ENCODE measurements at places on chromosomes 6 and 20. TPM values are rescaled to one million over a fixed set of nuclear protein-coding genes. Genes with fewer than 3 reads are reported as not detected.
A peak's percentile ranks its signal among the peaks of the same experiment; 100 is the strongest.

LAMA4 gene
- total RNA-seq = 240 TPM

DNA sequence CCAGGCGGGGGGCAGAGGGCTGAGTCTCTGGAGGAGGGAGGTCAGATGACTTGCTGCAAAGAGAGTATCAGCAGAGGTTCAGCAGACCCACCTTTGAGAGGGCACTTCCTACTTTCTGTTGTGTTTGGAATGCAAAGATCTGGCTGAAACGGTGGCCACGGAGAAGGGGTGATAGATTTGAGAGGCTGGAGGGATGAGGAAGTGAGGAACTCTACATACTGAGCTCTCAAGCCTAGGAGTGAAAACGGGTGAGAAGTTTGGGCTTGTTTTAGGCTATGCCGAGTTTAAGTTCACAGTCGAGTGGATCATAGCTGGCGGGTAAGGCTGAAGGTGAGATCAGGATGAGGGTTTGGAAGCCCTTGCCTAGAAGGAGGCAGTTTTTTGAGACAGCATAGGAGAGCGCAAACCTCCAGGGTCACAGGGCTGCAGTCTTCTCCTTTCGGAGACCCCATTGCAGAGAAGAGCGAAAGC, 477 bp upstream of the ITPA start:
- no peak for ATAC-seq

DNA sequence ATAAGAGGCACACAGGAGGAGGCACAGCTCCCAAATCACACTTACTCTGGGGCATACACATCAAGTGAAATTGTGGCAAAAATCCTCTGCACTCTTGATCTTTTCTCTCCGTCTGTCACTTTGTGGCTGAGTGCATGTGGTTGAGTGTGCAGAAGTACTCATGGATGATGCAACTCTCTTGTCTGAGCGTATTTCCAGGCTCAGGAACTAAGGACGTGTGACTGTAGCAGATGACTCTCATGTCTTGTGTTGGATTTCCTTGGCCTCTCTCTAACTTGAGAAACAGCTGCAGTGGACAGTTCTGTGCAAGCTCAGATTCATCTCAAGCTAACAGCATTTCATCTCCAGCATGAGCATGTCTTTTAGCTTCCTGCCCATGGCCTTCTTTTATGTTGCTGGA, 245.4 kb upstream of the FLRT3 start:
- no peak for ATAC-seq

DNA sequence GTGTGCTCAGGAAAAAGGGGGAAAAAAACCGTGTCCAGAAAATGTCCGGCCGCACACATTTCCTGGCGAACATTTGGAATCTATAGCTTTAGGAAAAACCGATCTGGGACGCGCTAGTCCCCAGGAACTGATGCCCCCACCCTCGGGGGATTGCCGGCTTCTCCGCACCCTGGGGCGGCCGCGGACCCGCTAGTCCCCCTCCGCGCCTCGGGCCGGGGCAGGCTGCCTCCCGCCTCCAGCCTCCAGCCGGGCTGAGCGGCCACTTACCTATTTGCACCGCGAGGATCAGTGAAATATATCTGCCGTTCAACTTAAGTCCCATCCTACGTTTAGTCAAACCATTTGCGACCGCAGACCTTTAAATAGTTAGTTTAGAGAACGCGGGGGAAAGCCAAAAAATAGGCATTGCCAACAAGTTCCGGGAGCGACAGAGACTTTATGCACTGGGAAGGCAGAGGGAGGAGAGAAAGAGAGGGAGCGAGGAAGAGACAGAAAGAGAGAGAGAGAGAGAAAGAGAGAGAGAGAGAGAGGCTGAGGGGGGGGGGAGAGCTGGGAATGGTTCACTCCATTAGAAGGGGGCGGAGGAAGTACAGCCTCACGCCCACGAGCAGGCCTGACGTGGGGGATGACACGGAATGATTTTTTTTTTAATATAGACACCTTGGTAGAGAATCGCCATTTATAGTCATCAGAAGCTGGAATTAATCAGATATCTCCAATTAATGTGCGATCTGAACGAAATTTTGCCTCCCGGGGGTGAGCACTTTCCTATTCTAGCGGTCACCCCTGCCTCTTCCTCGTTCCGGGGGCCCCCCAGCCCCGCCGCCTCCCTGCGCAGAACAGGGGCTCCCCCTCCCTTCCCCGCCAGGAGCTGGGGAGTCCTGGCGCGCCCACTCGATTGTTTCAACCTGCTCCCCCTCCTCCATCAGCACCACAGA, at the start of gene NRN1:
TSS of gene NRN1 (minus strand) at position 498 of the 938 bp plus-strand sequence. CDS start at position 322, 176 bp downstream.
- ATAC-seq = no peak

GRCh38 chr6:80251321-80251720, 144.8 kb downstream of the BCKDHB start:
- no peak for ATAC-seq

- peak; percentile 75 for ATAC-seq
Measured at GRCh38 chr6:73732845-73733675, 37.1 kb downstream of the CD109 start.

DNA sequence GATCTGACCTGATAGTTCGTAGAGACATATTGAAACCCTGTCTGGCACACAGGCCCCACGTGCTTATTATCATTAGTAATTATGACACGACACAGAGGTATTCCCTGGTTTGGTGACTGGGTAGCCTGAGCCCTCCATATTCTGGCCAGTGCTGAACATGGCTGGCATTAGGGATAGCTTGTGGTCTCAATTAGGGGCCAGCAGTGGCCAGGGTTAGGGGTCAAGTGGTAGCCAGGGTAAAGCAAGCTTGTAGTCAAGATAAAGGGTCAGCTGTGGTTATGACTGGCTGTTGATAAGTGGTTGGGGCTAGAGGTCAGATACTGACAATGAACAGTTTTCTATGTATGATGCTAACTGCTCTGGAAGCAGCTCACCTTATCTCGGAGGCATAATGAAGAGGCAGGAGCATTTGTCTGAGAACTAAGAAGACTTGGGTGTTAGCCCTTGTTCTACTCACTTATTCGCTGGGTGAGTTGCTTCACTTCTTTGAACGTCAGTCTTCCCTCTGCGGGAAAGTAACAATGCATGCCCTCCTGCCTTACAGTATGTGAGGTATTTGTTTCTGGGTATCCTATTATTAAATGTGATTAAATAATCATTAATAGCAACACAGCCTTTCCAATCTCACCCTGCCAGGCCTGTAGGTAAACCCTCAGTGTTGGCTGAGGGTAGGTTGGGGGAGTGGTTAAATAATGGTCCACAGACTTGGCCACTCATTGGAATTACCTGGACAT, 66.7 kb downstream of the VEGFA start:
- ATAC-seq = no peak

- ATAC-seq = no peak
Measured at GRCh38 chr20:64152906-64153305, 11.3 kb upstream of the MYT1 start.

- no peak for ATAC-seq
Measured at GRCh38 chr6:56387621-56388414, 140.4 kb upstream of the COL21A1 start.

DNA sequence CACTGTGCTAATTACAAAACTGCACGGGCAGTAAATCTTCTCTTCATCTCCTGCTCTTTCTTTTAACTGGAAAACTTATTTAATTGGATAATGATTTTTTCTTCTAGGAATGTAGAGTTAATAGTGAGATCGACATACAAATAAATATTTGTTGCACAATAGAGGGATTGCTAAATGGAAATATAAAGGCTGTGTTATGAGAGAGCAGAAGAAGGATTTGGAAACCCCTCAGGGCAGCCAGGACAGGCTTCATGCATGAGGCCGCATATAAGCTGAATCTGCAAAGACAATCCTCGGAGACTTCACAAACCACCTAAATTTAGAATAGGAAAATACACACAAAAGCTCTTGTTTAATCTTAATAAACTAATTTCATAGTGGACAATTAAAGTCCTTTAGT, 2.9 kb upstream of the TAAR1 start:
- ATAC-seq = no peak

- peak; percentile 63 for ATAC-seq
Measured at GRCh38 chr20:17556837-17557674, 12.8 kb upstream of the DSTN start.

All from gastroesophageal sphincter (tissue), 4 donors.